Activated effector memory CD4-positive, alpha-beta T cell treated with Interleukin-2 at 50 U/mL for 16 hours (primary cell): ENCODE measurements at places on chromosomes 1 and 21.
A peak's percentile ranks its signal among the peaks of the same experiment; 100 is the strongest.

- no peak for DNase-seq
Observed at GRCh38 chr1:201420608-201421002, 925 bp downstream of the TNNI1 start.

- no peak for DNase-seq
Observed at GRCh38 chr1:163063610-163064009, 5.6 kb upstream of the RGS4 start.

DNA sequence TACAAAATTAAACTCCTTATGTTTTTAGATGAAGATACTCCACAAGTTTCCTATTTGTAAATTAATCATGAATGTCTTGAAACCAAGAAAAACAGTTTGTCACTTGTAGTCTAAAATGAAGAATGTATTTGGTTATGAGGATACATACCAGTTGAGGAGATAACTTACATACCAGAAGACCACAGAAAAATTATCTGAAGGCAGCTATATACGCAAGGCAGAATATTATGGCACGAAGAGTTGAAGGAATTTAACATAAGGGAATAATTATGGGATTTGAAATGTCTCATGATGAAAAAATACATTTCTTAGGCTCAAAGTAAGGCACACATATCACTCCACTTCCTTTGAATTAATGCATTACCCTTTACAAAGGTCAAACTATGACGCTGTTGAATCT, 73.3 kb downstream of the IFI44 start:
- DNase-seq, result no peak

DNA sequence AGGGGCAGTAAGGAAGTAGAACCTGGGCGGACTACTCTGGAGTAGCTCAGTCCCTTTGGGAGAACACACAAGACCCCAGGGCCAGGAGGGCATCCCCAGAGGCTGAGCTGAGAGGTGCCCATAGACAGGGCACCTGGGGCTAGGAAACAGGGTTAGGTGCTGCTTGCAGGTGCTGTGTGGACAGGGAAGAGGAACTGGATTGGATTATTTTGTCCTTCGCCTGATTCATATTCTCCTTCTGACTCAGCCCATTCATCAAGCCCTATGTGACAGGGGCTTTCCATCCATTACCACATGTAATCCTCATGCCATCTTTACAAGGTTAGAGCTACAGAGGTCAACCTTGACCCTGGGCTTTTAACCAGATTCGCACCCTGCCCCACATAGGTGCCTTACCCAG, 183.9 kb downstream of the C1orf94 start:
- no peak for DNase-seq

DNA sequence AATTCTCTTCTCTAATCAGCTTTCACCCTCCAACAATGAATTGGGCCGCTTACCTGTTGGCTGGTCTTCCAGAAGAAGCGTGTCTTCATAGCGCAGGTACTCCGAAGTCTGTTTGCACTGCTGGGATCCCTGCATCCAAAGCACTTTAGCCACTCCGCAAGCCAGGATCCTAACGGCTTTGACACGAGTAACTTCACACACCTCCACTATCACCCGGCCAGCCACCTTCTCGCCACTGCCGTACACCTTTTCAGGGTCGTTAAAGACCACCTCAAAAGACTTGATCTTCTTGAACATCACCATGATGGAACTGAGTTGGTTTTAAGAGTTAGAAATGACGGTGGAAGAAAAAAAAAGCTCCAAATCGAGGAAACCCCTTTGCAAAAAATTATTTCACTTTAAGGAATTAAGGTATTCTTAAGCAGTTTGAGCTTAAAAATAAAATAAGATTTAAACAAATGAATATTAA, 381 bp downstream of the TXNIP start:
- DNase-seq, result no peak

- no peak for DNase-seq
Observed at GRCh38 chr1:208461680-208462079, 217.5 kb upstream of the PLXNA2 start.

- peak; percentile 41 for DNase-seq
Observed at GRCh38 chr1:27332536-27333281, 9.1 kb upstream of the SYTL1 start.

DNA sequence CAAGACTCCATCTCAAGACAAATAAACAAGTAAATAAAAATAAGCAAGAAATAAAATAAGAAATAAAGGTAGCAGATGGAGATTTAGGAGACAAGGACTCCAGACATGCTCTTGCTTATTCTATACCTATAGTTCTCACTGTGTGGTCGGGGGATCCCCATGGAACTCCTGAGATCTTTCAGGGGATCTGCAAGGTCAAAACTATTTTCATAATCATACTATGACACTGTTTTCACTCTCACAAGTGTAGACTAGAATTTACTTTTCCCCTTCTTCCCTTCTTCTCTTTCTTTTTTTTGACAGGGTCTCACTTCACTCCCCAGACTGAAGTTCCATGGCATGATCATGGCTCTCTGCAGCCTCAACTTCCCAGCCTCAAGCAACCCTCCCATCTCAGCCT, 29.8 kb upstream of the NLRP3 start:
- no peak for DNase-seq

- no peak for DNase-seq
Observed at GRCh38 chr1:52542085-52542688, 10.7 kb downstream of the TUT4 start.

GRCh38 chr1:169207797-169208520, 101.5 kb downstream of the ATP1B1 start:
- no peak for DNase-seq

DNA sequence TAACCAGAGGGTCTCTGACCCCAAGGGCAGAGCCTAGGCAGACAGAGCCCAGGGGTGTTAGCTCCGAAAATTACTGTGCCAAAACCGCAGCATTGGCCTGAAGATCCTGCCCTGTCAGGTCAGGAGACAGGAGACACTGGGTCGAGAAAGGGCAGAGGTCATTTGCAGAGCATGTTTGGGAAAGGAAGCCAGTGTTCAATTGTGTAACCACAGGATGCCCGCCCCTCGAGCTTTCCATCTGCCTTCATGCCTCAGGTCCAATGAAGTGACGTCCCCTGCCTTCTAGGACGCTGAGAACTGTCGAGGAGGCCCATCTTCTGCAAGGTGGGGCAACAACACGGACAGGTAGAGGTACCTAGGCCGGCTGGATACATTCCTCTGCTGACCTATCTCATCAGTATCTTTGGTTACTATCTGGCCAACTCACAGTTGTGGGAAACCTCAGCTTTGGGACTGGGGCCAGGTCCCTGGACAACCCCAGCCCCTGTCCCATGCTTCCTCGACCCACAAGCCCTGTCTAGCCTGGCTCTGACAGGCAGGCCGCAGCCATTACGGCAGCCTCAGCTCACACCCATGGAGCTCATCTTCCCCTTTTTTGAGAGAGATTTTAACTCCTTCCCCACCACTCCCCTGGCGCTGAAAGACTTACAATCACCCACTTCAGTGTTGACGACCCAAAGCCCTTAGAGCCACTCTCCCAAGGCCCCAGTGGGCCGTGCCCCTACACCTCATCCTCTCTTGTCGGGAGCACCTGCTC, 1.3 kb downstream of the ARL8A start:
- DNase-seq, result no peak

DNA sequence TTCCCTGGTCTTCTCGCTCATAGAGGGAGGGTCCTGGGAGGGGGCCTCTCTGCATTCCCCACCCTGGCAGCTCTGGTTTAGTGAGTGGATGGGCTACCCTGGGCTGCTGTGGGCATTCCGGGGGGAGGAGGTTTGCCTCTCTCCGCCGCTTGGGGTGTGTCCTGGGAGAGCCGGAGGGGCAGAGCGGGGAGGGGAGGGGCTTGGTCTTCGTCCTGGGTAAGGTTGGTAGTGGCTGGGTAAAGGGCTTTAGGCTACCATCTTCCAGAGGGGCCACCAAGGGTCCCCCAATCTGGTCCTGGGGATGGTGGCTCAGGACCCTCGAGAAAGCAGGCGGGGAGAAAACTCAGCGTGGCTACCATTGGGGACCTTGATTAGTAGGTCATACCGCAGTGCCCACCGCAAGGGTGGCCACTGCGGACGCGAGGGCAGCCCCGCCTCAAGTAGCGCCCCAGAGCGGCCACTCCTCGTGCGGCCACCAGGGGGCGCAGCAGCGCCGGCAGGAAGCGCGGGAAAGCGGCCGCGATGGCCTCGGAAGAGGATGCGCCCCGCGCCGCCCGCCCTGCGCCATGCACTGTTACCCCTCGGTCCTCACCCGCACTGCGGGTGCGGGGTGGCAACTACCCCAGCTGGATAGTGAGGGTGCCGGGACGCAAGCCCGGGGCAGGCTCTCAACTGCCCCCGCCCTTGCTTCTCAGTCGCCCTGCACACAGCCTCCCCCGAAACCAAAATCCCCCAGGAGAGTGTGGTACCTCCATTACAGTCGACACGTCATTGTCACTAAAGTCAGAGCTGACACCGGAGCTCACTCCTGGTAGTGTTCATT, 44.1 kb upstream of the SLC25A33 start:
- DNase-seq, result peak; percentile 47

GRCh38 chr1:198549866-198550265, 9.4 kb upstream of the ATP6V1G3 start:
- no peak for DNase-seq

GRCh38 chr1:224082146-224082545, 31.8 kb upstream of the FBXO28 start:
- DNase-seq, result no peak

DNA sequence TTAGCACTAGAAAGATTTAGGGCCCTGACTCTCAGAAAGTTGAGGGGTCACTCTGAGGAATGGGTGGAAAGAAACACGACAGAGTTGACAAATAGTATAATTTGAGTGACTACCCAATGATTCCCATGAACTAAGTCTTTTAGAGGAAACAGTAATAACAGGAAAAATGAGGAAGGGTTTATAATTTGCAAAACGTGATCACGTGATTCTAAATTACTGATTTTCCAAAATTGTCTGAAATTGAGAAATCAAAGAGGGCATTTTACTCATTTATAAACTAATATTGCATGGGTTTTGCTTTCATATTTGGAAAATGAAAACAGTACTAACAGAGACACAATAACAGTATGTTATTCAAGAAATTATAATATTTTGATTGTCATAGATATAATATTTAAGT, 1335.7 kb downstream of the PLA2G4A start:
- no peak for DNase-seq

- no peak for DNase-seq
Observed at GRCh38 chr1:96863449-96863848, 141.9 kb downstream of the PTBP2 start.

GRCh38 chr1:240126821-240127220, 35.1 kb downstream of the FMN2 start:
- no peak for DNase-seq

- DNase-seq, result no peak
Observed at GRCh38 chr1:74586253-74586897, 74.0 kb upstream of the LRRC53 start.

DNA sequence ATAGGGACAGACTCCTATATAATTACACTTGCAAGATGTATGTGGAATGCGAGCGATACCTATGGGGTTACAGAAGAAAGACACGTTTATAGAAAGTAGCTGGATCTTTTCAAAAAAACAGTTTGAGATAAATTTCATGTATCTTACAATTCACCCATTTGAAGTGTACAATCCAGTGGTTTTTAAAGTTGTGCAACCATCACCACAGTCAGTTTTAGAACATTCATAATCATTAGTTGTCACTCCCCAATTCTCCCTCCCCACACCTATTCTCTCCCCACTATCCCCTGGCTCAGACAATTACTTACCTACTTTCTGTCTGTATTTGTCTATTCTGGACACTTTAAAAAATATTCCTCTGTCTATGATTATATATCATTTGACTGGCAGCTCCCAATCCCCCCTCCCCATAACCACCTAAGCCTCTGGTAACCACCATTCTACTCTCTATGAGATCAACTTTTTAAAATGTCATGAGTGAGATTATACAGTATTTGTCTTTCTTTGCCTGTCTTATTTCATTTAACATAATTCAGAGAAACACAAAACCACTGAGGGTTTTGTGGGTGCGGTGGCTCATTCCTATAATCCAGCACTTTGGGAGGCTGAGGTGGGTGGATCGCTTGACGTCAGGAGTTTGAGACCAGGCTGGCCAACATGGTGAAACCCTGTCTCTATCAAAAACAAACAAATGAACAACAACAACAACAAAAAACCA, 39.1 kb downstream of the MRPS6 start:
- DNase-seq, result no peak

GRCh38 chr1:177174921-177175634, 4.3 kb downstream of the BRINP2 start:
- DNase-seq, result no peak

GRCh38 chr1:99993468-99993845, 23.7 kb downstream of the SLC35A3 start:
- DNase-seq, result no peak

- DNase-seq, result no peak
Observed at GRCh38 chr1:151519667-151520066, 8.5 kb downstream of the CGN start.

GRCh38 chr1:15669074-15669473, 15.0 kb upstream of the PLEKHM2 start:
- DNase-seq, result no peak

GRCh38 chr1:26546375-26546774, 16.8 kb downstream of the RPS6KA1 start:
- no peak for DNase-seq

DNA sequence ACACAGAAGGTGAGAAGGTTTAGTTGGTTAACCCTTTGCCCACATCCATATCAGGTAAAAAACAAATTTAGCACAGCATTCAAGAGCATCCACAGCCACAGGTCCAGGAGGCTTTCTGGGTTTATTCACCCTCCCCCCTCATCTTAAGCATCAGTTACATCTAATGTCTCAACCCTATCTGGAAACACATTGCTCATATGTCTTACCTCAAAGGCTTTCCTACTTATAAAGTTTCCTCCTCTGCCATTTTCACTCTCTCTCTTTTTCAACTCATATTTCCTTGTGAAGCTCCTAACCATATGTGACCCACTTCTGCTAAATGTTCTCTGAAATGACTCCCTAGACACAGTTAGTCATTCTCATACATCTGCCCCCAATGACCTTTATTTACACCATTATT, 47.9 kb upstream of the RUNX1 start:
- DNase-seq, result no peak

GRCh38 chr21:33569991-33570390, 18.5 kb downstream of the DONSON start:
- DNase-seq, result no peak

DNA sequence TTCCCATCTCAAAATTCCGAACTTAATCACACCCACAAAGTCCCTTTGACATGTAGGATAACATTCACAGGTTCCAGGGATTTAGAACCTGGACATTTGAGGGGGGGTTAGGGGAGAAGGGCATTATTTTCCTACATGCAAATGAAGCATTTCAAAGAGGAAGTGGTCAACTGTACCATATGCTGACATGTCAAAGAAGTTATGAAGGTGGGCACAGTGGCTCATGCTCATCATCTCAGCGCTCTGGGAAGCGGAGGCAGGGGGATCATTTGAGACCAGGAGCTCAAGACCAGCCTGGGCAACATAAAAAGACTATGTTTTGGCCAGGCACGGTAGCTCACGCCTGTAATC, 35.7 kb downstream of the PTP4A2 start:
- DNase-seq, result no peak

- DNase-seq, result no peak
Observed at GRCh38 chr1:204454476-204454875, 40.1 kb downstream of the PIK3C2B start.
